ENCODE measurements at places on chromosomes 11 and 22.

DNA sequence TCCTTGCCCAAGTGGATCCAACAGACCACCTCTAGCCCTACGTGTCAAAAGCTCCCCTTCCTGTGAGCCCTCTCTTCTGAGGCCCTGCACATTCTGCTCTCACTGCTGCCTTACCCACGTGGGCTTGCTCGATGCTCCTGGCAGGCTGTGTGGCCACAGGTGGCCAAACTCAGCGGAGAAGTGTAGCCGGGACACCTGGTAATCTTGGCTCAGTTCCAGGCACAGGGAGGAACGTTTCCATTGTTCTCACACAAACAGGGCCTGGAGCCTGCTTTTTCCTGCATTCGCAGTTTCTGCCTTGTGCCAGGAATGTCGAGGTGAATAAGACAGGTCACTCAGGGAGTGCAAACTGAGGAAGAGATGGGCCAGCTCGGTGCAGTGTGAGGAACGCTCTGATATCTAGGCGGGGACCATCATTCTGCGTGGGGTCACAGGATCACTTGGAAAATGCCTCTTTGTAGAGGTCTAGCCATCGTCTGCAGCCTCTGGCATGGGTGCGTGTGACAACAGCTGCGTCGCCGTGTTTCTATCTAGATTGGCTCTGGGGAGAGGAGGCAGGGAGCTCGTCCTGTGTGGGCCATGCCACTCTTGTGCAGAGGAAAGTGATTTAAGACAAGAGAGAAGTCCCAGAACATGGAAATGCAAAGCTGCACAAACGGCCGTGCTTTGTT, 127.6 kb upstream of the PARVA start:
- DNase-seq = no peak

DNA sequence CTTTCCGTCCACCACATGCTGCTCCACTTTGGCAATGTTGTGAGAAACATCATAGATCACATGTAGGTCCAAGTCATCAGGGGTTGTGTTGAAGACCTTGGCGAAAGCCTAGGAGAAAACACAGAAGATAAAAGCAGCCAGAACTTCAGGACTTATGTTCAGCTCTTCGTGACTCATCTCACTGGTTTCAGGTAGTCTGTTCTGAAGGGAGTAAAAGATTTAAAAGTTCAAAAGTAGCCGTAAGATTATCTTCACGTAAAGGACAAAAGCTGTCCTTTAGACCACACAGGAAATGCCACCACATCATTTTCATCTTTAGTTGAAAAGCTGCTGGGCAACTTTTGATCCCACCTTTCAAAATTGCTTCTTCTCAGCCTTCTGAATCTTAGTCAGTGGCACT, 16.9 kb downstream of the RTCB start:
- peak; percentile 64 for DNase-seq

DNA sequence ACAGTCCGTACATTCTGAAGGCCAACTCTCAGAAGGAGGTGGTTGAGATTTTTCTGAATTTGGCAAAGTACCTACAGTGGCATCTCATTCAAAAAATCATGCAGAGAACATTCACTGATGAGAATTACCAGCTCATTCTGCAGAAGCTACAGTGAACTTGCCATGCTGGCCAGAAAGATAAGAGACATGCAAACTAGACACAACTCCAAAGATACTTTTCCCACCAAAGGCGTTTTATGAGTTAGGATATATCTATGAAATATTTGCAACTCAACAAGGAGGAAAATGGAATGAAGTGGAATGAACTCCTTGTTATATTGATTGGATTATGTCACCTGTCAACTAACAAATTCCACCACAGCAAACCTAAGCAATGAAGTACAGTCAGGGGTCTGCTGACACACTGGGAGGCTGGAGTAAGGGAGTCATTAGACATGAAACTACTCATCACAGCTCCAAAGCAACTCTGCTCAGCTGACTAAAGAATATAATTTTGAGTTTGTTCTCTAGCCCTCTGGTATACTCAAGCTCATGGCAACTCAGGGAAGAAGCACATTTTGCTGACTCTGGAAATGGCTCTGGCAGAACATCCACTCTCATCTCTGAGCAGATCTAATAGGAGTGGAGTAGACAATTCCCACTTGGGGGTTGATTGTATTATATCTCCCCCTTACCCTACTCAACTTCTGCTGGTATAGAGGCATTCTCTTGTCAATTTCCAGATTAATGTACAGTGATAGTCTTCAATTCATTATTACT, 22.9 kb downstream of the MAML2 start:
- DNase-seq = no peak

DNA sequence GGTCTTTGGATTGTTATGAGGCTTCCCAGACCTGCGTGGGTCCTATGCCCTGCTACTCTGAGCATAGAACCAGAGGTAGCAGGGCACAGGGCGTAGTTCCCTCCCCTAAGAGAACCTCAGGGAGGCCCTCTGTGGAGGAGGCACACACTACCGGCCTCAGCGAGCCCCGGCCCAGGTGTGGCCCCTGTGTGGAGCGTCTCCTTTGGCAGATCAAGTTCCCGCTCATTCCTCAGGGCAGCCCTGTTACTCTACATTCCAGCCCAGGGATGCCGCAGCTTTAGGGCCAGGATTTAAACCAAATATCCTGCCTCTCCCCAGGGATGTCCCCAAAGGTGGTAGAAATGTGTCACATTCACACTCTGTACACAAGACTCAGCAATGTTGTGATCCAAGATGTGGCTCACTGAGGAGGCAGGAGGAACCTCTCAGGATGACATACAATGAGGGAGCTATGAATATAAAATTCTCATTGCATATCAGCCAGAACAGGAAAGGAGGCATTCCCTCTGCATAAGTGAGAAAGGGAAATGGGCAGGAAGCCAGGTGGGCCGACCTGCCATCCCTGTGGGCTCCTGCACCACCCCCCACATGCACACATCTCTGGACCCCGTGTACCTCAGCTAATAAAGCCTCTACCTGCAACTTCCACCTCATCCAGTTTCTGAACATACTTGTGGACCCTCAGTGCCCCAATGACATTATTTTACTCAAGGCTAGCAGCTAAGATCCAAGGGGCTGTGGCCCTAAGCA, 131.9 kb upstream of the TEAD1 start:
- DNase-seq = no peak

DNA sequence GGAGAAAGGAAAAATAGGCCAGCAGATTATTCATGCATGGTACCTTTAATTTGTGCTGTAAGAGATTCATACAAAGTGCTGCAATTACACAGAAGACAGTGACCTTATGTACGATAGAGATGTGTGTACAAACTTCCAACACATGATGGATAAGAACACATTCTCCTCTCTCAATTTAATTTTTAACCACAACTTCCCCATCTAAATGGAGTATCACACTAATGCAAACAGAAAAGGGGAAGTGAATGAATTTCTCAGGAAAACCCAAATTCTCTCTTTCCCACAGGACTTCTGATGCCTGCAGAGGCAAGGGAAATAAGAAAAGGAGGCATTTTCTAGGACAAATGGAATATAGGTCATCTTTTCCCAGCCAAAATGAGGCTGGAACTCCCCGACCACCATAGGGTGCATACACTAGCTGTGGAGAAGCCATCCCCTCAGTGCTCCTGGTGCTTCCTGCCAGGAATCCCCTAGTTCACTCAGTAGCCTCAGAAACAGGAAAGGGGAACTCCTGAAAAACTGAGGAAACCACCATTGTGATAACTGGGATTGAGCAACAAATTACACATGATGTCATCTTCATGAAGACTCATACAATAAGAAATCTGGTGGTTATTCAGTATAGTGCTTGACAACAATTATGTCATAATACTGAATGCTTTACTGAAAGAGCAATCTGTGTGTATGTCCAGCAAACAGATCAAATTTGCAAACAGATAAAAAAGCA, 22.4 kb downstream of the MMP10 start:
- no peak for DNase-seq

All from T-helper 2 cell (primary cell).